ENCODE measurements at places on chromosomes 7 and 10.

- no peak for DNase-seq
These were observed 93.8 kb downstream of the ADD3 start for GRCh38 chr10:110101464-110102144.

- DNase-seq = no peak
These were observed 143.1 kb downstream of the ETV1 start for GRCh38 chr7:13846386-13846785.

DNA sequence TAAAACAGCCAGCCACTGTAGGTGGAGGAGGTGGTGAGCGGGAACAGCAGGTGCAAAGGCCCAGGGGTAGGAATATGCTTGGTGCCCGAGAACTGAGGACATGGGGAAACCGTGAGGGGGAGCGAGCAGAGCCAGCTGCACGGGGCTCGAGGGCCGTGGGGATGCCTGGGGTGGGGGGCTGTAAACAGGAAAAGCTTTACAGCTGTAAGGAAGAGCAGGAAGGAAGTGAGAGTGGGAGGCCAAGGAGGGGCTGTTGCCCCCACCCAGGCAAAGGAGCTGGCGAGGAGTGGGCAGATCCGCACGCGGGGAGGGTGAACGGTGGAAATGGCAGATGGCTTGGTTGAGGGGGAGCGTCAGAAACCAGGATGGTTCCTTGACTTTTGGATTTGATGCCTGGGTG, 34.4 kb downstream of the ZMIZ1 start:
- no peak for DNase-seq

DNA sequence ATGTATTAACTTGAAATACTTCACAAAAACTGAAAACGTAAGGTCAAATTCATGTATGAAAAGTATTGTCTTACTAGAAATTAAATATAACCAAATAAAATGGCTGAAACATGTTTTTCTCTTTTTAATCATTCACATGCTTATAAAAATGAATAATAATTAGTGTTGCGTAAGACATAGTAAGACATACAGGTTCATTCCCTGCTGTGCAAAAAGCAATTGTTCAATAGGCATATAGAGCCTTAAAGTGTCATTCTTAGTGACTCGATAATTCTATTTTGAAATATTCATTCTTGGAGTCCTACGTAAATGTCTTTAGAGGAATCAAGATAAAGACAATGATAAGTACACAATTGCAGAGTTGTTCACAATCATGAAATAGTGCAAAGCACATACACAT, 337.1 kb downstream of the SUGCT start:
- DNase-seq = no peak

DNA sequence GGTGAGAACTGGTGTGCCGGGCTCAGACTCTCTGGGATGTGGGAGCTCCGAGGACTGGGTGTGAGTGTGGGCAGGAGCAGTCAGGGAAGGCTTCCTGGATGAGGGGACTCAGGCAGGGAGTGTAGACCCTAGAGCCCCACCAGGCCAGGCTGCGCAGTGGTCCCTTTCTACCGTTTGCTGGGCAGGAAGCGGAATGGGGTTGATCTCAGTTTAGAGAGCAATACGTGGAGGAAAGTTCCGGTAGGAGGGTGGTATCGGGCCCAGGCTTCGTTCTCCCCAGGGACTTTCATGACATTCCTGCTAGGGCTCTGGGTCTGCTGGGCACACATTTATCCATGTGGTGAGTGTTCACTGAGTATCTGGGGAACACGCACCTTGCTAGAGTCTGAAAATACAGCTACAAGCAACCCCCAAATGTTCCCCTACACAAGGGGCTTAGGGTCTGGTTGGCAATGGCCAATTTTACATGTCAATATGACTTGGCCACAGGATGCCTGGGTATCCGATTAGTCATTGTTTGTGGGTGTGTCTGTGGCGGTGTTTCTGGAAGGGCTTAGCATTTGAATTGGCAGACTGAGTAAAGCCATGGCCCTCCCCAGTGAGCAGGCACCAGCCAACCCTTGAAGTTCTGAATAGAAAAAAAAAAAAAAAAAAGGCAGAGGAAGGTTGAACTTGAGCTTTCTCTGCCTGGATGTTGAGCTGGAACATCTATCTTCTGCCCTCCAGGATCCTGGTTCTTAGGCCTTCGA, 20.8 kb downstream of the GHRHR start:
- DNase-seq = no peak

DNA sequence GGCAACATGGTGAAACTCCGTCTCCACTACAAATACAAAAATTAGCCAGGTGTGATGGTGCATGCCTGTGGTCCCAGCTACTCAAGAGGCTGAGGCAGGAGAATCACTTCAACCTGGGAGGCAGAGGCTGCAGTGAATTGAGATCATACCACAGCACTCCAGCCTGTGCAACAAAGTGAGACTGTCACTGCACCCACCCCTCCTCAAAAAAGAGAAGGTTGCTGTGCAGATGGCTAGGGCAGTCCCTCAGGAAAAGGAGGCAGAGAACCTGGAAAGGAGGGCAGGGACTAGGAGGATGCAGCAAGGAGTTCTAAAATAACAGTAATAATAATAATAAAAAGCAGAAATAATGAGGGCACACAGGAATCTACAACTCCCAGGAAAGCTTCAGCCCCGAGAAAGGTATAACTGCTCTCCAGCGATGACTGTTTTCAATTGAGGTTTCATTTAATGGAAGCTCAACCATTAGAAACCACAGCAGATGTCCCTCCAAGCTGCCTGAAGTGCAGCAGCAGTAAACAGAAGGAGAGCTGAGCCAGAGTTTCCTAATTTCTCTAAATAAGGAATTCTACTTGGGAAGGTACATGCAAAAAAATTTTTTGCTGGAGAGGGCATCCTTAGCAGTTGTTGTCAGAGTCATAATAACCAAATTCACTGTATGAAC, 326.5 kb downstream of the GATA3 start:
- DNase-seq = no peak

DNA sequence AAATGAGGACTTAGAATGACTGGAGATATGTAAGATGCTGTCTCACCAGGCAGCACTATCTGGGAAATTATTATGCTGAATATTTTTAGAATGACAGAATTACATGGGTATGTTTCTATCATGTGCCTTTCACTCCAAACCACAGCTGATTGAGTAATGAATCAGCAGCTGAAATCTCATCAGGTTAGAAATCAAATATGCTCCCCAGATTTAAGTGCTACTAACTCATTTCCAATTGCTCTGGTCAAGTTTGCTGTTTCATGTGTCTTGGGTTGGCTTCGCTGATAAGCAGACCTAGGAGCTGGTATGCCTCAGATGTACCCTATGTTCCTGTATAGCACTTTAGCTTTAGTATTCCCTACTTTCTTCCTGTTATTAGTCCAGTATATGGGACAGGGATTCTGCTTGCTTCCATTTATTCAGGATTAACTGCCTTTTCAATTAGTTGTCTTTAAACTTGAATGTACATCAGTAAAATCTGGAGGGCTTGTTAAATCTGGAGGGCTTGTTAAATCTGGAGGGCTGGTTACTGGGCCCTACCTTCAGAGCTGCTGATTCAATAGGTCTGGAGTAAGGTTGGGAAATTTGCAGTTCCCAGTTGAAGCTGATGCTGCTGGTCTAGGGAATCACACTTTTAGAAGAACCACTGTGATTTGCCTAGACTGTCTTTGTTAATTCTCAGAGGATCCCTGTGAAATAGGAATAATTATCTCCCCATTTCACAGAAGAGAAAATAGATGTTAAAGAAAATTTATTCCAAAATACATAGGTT, 172.9 kb downstream of the DKK1 start:
- peak; percentile 88 for DNase-seq

- no peak for DNase-seq
These were observed 68.8 kb upstream of the ABLIM1 start for GRCh38 chr10:114726820-114727271.

DNA sequence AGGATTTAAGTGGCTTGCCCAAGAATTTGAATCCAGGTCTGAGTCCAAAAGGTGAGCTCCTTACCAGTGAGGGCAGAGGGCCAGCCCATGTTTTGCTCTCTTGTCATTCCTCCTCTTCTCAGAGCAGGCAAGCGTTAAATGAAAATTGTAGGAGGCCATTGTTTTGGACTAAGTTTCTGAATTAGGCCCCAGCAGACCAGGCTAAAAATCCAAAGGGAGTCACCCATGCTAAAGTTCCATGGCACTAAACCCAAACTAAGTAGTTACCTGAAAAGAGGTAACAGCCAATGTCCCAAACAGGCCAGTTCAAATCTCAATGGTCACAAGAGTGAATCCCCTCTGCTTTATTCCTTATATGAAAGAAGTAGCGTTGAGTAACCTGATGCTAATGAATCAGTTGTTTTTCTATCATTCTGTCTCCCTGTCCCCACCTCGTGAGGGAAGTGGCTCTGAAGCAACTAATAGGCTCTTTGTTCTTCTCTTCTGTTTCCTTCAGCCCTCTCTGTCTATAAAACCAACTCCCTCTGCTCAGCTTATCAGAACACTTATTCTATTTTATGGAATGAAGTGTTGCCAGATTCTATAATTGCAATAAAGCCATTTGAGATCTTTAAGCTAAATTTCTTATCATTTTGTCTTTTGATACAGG, 17.5 kb upstream of the CDH23 start:
- DNase-seq = no peak

DNA sequence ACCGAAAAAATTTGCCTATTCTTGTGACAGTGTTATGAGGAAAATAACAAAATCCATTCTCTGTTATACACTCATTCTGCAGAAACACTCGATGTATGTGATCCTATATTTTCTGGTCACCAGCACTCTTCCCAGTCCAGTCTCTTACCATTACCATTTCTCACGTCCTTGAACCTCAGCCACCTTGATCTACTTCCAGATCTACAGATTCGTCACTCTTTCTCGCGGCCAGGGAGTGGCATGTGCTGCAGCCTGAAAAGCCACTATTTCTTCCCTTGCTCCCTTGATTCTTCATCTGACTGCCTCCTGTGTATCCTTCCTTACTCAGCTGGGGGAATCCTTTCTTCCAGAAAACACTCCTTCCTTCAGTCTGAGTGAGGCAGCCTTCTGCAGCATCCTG, 14.1 kb upstream of the TAF3 start:
- DNase-seq = no peak

GRCh38 chr7:71132127-71132376, at the start of gene GALNT17:
Gene GALNT17, plus strand, starts transcription at chr7:71132144.
- DNase-seq = no peak

DNA sequence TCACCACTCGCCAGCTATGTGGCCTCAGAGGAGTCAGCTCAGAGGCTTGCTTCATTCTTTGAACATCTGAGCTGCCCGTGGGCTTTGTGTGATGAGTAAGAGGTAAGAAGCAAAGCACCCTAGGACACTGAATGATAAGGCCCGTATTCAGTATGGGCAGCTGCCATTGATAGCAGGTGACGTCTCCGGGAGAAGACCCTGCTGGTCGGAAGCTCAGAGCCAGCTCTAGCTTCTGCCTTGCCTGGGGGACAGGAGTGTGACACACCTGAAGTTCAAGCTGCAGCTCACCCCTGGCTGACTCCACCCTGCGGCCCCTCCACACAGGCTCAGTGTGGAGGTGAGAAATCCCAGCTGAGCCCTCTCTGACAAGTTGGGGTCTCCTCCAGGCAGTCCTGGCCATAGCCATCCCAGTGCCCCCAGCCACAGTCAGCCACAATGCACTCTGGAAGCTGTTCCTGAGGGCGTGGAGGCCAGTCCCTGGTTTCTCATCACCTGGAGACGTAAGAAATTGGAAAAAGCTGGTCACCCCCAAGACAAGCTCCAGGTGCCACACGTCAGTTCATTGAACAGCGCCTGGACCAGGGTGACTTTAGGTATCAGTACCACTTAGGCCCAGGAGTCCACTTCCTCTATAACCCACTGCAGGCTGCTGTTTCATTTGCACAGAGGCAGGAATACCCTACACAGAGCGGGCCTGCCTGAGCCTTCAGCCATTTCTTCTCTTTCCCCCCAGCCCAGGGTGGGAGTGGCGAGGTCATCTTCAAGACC, 164.9 kb upstream of the RHEB start:
- no peak for DNase-seq

DNA sequence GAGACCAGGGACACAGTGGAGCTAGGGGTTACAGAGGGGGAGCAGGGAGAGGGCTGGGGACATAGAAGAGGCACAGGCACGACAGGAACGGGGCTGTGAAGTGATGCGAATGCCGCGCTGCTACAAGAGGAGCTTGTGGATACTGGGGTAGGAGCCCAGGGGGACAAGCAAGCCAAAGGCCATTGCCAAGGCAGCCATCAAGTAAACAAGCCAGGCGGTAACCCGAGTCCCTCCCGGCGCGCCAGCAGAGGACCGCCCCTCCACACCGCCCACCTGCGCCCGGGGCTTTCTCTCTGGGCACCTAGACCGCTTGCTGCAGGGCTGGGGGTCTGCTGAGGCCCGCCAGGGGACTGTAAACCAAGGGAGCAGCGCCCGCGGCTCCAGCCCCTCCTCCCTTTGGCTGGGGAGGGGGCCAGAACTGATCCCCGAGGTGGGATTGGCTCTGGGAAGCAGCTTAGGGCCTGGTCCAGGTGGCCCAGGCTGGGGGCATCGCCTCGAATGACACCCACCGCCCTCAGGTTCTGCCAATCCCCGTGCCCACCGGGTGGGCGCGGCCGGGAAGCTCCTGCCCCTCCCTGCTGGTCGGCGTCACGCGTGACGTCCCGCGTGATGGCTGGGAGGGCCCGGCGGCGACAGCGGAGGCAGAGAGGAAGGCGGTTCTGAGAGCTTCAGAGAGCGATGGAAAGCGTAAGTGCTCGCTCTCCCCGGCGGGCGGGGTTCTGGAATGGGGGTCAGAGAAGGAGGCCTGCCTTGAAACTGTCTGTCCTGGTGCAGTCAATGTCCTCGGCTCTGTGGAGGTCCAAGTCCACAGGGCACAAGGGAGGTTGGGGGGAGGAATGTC, 982 bp downstream of the SFXN3 start:
- no peak for DNase-seq

- DNase-seq = no peak
These were observed 84.1 kb downstream of the DOCK4 start for GRCh38 chr7:112122144-112122543.

- DNase-seq = no peak
These were observed 67.6 kb downstream of the CUBN start for GRCh38 chr10:17062009-17062408.

GRCh38 chr7:75555736-75556135, 63.6 kb downstream of the SPDYE5 start:
- no peak for DNase-seq

- DNase-seq = no peak
These were observed 117.5 kb downstream of the CAMK1D start for GRCh38 chr10:12466704-12467305.

DNA sequence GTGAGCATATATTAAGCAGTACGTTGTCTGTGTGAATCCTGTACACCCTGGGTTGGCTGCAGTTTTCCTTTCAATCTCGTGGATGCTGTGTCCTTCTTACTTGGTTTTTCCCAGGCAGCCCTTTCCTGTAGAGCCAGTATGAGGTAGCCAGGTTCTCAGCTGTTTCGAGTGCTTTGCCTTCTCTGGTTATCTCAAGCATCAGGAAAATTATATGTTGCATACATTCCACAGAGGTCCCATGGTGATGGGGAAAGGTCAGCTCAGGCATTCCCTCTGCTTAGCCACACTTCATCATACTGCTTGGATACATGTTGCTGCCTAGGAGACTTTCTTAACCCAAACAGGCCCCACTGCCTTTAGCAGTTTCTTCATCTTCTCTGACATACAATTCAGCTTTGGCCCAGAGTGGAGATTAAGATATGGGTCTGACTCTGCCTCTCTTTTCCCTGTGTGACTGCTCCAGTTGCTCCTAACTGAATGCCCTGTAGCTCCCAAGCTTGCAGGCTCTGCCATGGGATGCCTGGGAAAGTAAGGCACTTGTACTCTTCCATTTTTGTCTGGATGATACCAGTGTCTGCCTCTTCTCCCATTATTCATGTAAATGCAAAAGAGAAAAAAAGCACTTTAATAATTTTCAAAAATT, 11.3 kb downstream of the GNAI1 start:
- DNase-seq = peak; percentile 53

GRCh38 chr7:29189743-29190201, 4.8 kb upstream of the CHN2 start:
- DNase-seq = no peak

- DNase-seq = no peak
These were observed 178.9 kb downstream of the SEM1 start for GRCh38 chr7:96530786-96531185.
